ENCODE measurements at places on chromosomes 6 and 20. TPM values are rescaled to one million over a fixed set of nuclear protein-coding genes. Genes with fewer than 3 reads are reported as not detected.

DNA sequence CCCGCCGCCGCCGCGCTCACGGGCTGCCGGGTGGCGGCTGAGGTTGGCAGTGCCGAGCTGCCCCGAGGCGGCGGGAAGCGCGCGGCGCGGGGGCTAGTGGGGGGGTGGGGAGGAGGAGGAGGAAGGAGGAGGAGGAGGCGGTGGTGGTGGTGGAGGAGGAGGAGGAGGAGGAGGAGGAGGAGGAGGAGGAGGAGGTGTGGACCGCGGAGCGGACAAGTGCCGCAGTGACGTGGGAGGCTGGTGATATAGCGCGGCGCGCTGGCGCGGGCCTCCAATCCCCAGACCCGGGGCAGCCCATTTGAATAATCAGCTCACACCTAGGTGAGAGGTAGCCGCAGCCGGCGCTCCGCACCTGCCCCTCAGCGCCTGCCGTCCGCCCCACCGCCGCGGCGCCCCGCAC lies at the start of gene FOXA2:
FOXA2 (minus strand) TSS at position 51 of the 400 bp plus-strand sequence. CDS start 294 bp downstream, outside the sequence.
- no peak for DNase-seq
- H3K27me3 ChIP-seq = peaks cover 84% of the 10 kb centered on the region
- H3K36me3 ChIP-seq = no peaks in the 10 kb centered on the region
- H3K27ac ChIP-seq = no peak within 1 kb of the TSS
- H3K4me1 ChIP-seq = no peaks in the 10 kb centered on the region

- peaks cover 33% of the 10 kb centered on the region for H3K27me3 ChIP-seq
- no peak overlapping the region for H3K27ac ChIP-seq
- H3K4me3 ChIP-seq = no peak overlapping the region
- DNase-seq = no peak
- peaks cover 4% of the 10 kb centered on the region for H3K4me1 ChIP-seq
These were observed 23.3 kb upstream of the PHACTR3 start for GRCh38 chr20:59580991-59581401.

- peak overlapping the region; percentile 65 for H3K27ac ChIP-seq
- no peaks in the 10 kb centered on the region for H3K36me3 ChIP-seq
- peaks cover 62% of the 10 kb centered on the region for H3K4me1 ChIP-seq
- no peaks in the 10 kb centered on the region for H3K27me3 ChIP-seq
- DNase-seq = no peak
These were observed 64.7 kb upstream of the ZNF217 start for GRCh38 chr20:53658322-53658721.

GRCh38 chr6:130593200-130593599 lies 227.4 kb downstream of the TMEM200A start:
- no peaks in the 10 kb centered on the region for H3K27me3 ChIP-seq
- no peak overlapping the region for H3K4me3 ChIP-seq
- no peaks in the 10 kb centered on the region for H3K36me3 ChIP-seq

Gene COX7A2
- 489 TPM for total RNA-seq

Gene LPIN3
- total RNA-seq = 1.8 TPM

Gene DEFB113
- not detected for total RNA-seq
